ENCODE measurements at places on chromosomes 5 and 9. TPM values are rescaled to one million over a fixed set of nuclear protein-coding genes. Genes with fewer than 3 reads are reported as not detected.
A peak's percentile ranks its signal among the peaks of the same experiment; 100 is the strongest.

- no peaks in the 10 kb centered on the region for H3K36me3 ChIP-seq
- no peak overlapping the region for H3K27ac ChIP-seq
- no peak for DNase-seq
- H3K4me1 ChIP-seq = no peaks in the 10 kb centered on the region
- no peaks in the 10 kb centered on the region for H3K27me3 ChIP-seq
- H3K4me3 ChIP-seq = no peak overlapping the region
Measured at GRCh38 chr5:136605638-136606037, 240.3 kb upstream of the TRPC7 start.

- H3K27ac ChIP-seq = no peak overlapping the region
- H3K4me1 ChIP-seq = no peaks in the 10 kb centered on the region
- no peak for DNase-seq
- H3K4me3 ChIP-seq = no peak overlapping the region
Measured at GRCh38 chr9:1722404-1722803, 292.7 kb upstream of the SMARCA2 start.

DNA sequence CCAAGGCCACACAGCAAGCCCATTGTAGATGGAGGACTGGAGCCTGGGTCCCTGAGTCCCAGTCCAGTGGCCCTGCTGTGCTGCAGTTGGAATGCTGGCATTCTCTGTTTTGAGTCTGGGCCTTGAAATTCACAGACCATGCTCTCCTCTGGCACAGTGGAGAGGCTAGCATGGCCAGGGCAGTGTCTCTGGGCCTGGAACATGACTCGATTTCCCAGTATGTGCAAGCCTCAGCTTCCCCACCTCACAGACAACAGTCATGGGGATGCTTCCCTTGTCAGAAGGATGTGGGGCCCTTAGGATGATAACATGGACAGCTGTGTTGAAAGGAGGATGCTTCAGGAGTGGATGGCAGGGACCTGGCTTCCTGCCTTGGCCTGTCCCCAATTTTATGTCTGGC lies 91.2 kb downstream of the AMBP start:
- no peaks in the 10 kb centered on the region for H3K27me3 ChIP-seq
- no peaks in the 10 kb centered on the region for H3K36me3 ChIP-seq
- no peak overlapping the region for H3K27ac ChIP-seq

DNA sequence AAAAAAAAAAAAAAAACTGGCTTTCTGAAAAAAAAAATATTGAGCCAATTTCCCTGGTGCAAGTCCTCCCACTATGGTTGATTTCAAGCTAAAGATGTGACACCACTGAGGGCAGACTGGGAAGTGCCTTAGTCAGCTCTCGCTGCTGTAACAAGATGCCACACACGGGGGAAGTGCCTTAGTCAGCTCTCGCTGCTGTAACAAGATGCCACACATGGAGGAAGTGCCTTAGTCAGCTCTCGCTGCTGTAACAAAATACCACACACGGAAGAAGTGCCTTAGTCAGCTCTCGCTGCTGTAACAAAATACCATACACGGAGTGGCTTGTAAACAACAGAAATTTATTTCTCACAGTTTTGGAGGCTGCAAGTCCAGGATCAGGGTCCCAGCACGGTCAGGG lies 23.4 kb downstream of the BTNL9 start:
- no peaks in the 10 kb centered on the region for H3K36me3 ChIP-seq
- no peaks in the 10 kb centered on the region for H3K4me1 ChIP-seq
- H3K27ac ChIP-seq = no peak overlapping the region
- peaks cover 47% of the 10 kb centered on the region for H3K27me3 ChIP-seq
- DNase-seq = no peak

GRCh38 chr9:28166179-28166578 lies 592.9 kb upstream of the C9orf72 start:
- H3K4me3 ChIP-seq = no peak overlapping the region
- no peaks in the 10 kb centered on the region for H3K36me3 ChIP-seq
- no peaks in the 10 kb centered on the region for H3K4me1 ChIP-seq
- no peaks in the 10 kb centered on the region for H3K27me3 ChIP-seq
- no peak overlapping the region for H3K27ac ChIP-seq

- no peak for DNase-seq
- peaks cover 11% of the 10 kb centered on the region for H3K27me3 ChIP-seq
- H3K4me1 ChIP-seq = no peaks in the 10 kb centered on the region
- H3K4me3 ChIP-seq = no peak overlapping the region
- H3K27ac ChIP-seq = no peak overlapping the region
Measured at GRCh38 chr9:72947984-72948465, 4.8 kb downstream of the ALDH1A1 start.

- peaks cover 25% of the 10 kb centered on the region for H3K36me3 ChIP-seq
- H3K4me3 ChIP-seq = no peak overlapping the region
- DNase-seq = no peak
- no peaks in the 10 kb centered on the region for H3K4me1 ChIP-seq
Measured at GRCh38 chr5:647727-648126, 35.6 kb downstream of the CEP72 start.

DNA sequence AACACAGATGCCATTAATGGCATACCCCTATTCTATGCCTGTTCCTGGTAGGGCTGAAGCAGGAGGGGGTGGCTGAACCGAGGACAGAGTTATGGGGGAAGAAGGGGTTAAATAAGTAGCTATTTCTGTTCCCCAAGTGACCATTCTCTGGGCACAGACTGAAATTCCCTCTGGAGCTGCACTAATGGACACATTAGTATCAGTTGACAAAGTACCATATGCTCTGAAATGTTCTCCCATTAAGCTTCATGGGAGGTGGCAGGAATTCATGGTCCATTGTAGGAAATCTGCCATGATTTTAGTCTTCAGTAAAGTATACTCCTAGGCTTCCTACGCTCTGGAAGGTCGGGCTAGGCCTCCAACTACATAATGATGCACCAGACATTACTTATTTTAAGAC lies 10.5 kb upstream of the FRMPD1 start:
- no peak overlapping the region for H3K4me3 ChIP-seq
- no peaks in the 10 kb centered on the region for H3K36me3 ChIP-seq
- DNase-seq = no peak

GRCh38 chr5:32584646-32585045 lies 711 bp upstream of the SUB1 start:
- peak overlapping the region; percentile 99 for H3K27ac ChIP-seq
- H3K27me3 ChIP-seq = no peaks in the 10 kb centered on the region
- no peak for DNase-seq
- H3K4me1 ChIP-seq = peaks cover 73% of the 10 kb centered on the region

DNA sequence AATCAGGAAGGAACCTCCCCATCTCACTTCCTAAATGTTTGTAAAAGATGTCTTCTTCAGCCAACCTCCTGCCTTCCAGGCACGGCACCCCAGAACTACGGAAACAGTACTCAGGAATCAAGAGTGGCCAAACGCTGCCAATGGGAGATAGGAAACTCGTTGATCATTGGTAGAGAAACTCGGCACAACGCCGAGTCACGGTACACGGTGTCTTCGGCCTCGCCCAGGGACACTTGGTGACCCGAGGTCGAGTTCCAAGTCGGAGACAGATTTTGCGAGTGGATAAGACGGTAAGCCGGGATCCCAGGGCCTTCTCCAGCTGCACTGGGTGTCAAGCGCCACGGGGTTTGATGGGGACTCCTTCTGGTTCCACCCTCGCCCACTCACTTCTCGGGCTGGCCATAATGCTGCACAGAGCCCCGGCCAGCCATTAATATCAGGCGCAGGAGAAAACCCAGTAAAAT lies 343 bp downstream of the KIAA0825 start:
- peak overlapping the region; percentile 89 for H3K4me3 ChIP-seq
- H3K36me3 ChIP-seq = peaks cover 3% of the 10 kb centered on the region
- DNase-seq = peak; percentile 35
- H3K4me1 ChIP-seq = peaks cover 51% of the 10 kb centered on the region

DNA sequence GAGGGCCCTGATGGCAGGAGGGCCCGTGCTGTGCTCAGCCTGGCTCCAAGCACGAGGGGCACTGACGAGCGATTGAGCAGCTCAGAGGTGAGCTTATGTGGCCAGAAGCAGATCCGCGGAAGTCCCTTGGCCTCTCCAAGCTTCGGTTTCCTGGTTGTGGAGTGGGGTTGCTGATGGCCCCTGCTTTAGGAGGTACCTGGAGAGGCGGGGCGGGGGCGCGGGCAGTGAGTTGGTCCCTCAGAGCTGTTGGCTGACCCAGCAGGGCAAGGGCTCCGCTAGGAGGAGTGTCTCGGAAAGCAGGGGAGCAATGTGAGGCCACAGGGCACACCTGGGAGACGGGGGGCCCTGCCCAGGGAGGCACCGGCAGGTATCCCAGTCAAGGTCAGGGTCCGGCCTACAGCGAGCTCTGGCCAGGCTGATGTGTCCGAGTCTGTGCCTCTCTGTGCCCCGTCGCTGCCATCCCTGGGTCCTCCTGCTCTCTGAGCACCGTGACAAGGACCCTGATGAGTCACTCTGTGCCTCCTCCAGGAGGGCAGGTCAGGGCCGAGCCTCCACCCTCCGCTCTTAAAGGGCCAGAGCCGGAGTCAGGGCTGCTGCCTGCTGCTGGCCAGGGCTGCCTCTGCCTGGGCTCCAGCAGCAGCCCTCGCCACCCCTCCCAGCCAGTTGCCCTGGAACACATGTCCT lies 14.8 kb downstream of the NCS1 start:
- no peaks in the 10 kb centered on the region for H3K4me1 ChIP-seq
- no peaks in the 10 kb centered on the region for H3K36me3 ChIP-seq
- H3K27me3 ChIP-seq = peaks cover 2% of the 10 kb centered on the region

DNA sequence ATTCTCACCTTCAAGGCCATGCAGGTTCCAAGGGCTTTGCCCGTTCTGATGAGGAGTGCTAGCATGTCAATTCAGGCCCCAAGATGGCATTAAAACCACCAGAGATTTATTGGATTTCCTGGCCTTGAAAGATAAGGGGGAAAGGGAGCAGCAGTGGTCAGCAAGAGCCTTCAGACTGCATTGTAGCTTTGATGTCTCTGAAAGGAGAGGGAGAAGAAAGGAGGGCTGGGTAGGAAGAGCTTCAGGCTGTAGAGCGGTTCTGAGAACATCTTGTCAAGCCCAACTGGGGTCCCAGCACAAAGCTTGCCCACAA lies 41.8 kb upstream of the FGF1 start:
- no peaks in the 10 kb centered on the region for H3K4me1 ChIP-seq
- no peaks in the 10 kb centered on the region for H3K36me3 ChIP-seq
- no peak for DNase-seq
- no peak overlapping the region for H3K4me3 ChIP-seq

DNA sequence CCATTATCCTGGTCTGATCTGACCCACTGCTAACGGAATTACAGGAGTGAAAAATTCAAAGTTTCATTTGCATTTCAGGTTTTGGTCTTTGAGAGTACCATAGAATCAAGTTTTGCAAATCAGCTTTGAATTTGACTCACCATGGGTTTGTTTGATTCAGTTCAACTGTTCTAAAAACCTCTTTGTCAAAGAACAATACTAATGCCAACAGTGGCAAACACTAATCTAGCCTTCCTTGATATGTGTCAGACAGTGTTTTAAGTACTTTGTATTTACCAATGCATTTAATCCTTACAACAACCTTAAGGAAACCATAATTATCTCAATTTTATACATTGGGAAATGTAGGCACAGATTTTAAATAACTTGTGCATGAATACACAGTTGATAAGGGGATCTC lies 10.1 kb upstream of the FSD1L start:
- H3K27ac ChIP-seq = no peak overlapping the region
- no peaks in the 10 kb centered on the region for H3K36me3 ChIP-seq
- no peak overlapping the region for H3K4me3 ChIP-seq
- peaks cover 16% of the 10 kb centered on the region for H3K27me3 ChIP-seq
- no peaks in the 10 kb centered on the region for H3K4me1 ChIP-seq
- DNase-seq = no peak

GRCh38 chr5:25641124-25641523 lies 996.3 kb upstream of the CDH10 start:
- H3K36me3 ChIP-seq = no peaks in the 10 kb centered on the region
- H3K4me3 ChIP-seq = no peak overlapping the region
- H3K4me1 ChIP-seq = no peaks in the 10 kb centered on the region
- no peak for DNase-seq
- H3K27ac ChIP-seq = no peak overlapping the region

GRCh38 chr5:5586721-5587120 lies 164.2 kb downstream of the ICE1 start:
- no peaks in the 10 kb centered on the region for H3K36me3 ChIP-seq
- no peaks in the 10 kb centered on the region for H3K4me1 ChIP-seq
- H3K27ac ChIP-seq = no peak overlapping the region
- H3K4me3 ChIP-seq = no peak overlapping the region
- no peak for DNase-seq

GRCh38 chr9:16337322-16338029 lies 533.0 kb downstream of the BNC2 start:
- no peaks in the 10 kb centered on the region for H3K4me1 ChIP-seq
- no peaks in the 10 kb centered on the region for H3K36me3 ChIP-seq
- no peaks in the 10 kb centered on the region for H3K27me3 ChIP-seq
- H3K4me3 ChIP-seq = no peak overlapping the region

DNA sequence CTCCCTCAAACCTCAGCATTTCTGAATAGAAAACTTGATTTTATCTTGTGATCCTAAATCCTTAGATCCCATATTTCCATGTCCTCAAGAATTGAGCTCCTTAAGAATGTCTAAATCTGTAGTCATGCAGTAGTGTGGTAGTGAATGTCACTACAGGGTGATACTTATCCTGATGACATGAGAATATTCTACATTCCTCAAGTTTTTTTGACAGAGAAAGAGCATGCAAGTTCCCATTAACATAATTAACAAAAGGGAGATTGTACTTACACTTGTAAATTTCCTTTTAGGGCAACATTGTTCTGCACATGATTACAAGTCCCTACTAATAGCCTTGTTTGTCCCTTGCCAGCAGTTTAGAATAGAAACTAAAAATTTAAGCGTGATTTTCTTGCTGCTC lies 352.3 kb downstream of the PTPRD start:
- no peak overlapping the region for H3K27ac ChIP-seq
- H3K27me3 ChIP-seq = peaks cover 1% of the 10 kb centered on the region
- no peaks in the 10 kb centered on the region for H3K4me1 ChIP-seq
- no peak overlapping the region for H3K4me3 ChIP-seq
- H3K36me3 ChIP-seq = no peaks in the 10 kb centered on the region
- no peak for DNase-seq

DNA sequence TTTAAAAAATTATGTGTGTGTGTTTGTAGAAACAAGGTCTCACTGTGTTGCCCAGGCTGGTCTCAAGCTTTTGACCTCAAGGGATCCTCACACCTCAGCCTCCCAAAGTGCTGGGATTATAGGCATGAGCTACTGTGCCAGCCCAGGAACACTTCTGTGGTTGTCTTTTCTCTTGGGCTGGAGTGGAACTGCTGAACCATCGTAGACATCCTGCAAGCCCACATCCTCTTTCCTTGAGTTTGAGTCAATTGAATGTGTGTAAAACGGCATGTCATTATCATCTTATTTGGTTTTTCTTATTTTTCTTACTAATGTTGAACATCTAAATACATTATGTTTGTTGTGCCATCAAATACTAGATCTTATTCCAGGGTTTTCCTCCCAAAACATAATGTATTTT lies 40.0 kb downstream of the EHMT1 start:
- H3K27ac ChIP-seq = no peak overlapping the region
- H3K36me3 ChIP-seq = peaks cover 3% of the 10 kb centered on the region
- H3K27me3 ChIP-seq = no peaks in the 10 kb centered on the region
- no peak overlapping the region for H3K4me3 ChIP-seq

Gene HTR4
- not detected for total RNA-seq

Gene LCN15
- not detected for total RNA-seq

Gene SLC6A7
- total RNA-seq = not detected

Gene MTAP
- 62.2 TPM for total RNA-seq

Gene PCDHB6
- not detected for total RNA-seq

Gene PCDHGA9
- 0.39 TPM for total RNA-seq

Gene SLC23A1
- total RNA-seq = 1.5 TPM

Gene CTNND2
- total RNA-seq = not detected

Gene DRD1
- not detected for total RNA-seq

Gene CARD9
- 7.2 TPM for total RNA-seq

Gene UBLCP1
- total RNA-seq = 30.8 TPM

Gene WWC1
- total RNA-seq = 0.70 TPM

Gene FST
- total RNA-seq = 0.31 TPM
